ENCODE measurements at places on chromosomes 7 and 10.

- DNase-seq: no peak
Measured at GRCh38 chr7:37236906-37237305, 211.8 kb downstream of the ELMO1 start.

GRCh38 chr10:92027141-92027540, 103.6 kb downstream of the BTAF1 start:
- no peak for DNase-seq

- no peak for DNase-seq
Measured at GRCh38 chr7:148031019-148031418, 559.5 kb upstream of the C7orf33 start.

GRCh38 chr10:119651514-119652360, 557 bp downstream of the BAG3 start:
- no peak for DNase-seq

- DNase-seq: no peak
Measured at GRCh38 chr10:116109481-116109880, 163.5 kb downstream of the GFRA1 start.

DNA sequence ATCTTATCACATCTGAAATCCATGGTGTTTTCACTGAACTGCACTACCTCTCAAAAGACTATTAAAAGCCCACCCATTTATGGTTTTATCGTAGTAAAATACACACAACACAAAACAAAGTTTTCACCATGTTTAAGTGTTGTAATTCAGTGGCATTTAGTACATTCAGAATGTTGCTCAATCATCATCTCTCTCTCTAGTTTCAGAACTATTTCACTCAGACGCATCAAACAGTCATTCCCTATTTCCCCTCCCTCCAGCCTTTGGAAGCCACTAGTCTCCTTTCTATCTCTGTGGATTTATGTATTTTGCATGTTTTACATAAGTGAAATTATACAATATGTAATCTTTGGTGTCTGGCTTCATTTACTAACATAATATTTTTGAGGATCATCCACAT, 332.6 kb downstream of the TNS3 start:
- DNase-seq: no peak

DNA sequence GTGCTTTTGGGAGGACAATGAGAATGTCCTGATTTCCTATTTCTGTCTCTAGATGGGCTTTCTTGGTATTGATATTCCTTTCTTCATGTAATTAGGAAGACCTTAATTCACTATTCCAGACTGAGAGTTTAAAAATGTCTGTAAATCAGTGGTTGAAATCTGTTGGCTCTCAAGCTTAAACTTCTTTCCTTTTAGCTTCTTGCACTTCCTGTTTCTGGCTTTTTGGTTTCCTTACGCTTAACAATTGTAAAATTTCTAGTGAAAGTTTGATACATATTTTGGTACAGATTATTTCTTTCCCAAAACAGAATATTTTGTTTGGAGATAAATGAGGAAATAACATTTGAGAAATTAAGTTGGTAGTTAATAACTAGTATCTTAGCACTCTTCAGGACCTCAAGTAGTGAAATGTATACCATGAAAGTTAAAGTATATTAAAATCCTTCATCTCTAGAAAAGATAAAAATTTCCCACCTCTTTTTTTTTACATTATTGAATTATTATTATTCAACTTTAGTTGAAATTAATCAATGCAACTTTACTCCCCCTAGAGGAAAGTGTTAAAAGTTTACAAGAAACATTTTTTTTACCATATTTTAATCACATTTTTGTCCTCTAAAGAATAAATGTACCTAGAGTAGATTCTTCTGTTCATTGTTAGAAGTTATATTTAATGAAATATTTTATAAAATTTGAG, 137.2 kb downstream of the PHTF2 start:
- DNase-seq: no peak

- DNase-seq: no peak
Measured at GRCh38 chr7:127474457-127474856, 81.9 kb upstream of the ZNF800 start.

DNA sequence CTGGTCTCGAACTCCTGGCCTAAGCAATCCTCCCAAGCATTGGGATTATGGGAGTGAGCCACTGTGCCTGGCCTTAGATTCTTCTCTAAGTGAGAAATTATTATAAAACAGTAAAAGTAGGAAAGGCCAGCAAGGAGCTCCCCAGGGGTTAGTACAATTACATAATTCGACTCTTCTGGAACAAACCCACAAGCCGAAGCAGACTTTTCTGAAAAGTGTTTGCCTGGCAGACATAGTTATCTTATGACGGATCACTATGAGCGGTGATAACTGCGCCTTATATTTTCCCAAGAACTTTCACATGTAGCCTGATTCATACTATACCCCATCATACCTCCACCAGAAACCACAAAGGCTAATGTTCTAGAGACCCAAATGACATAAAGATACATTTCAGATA, 30.2 kb upstream of the SH3PXD2A start:
- no peak for DNase-seq

- DNase-seq: no peak
Measured at GRCh38 chr7:124009321-124009720, 23.5 kb downstream of the TMEM229A start.

DNA sequence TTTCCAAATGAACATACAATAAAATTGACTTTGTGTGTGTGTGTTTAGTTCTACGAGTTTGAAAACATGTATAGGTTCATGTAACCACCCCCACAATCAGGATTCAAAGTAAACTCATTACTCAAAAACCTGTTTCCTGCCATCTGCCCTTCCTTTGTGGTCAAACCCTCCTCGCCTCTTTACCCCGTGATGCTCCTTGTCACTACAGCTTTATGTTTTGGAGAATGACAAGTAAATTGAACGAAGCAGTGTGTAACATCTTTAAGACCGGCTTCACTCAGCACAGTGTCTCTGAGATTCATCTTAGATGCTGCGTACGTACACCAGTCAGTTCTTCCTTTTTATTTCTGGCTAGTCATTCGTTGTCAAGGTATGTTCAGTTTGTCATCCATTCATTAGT, 54.6 kb upstream of the MKI67 start:
- peak; percentile 20 for DNase-seq

DNA sequence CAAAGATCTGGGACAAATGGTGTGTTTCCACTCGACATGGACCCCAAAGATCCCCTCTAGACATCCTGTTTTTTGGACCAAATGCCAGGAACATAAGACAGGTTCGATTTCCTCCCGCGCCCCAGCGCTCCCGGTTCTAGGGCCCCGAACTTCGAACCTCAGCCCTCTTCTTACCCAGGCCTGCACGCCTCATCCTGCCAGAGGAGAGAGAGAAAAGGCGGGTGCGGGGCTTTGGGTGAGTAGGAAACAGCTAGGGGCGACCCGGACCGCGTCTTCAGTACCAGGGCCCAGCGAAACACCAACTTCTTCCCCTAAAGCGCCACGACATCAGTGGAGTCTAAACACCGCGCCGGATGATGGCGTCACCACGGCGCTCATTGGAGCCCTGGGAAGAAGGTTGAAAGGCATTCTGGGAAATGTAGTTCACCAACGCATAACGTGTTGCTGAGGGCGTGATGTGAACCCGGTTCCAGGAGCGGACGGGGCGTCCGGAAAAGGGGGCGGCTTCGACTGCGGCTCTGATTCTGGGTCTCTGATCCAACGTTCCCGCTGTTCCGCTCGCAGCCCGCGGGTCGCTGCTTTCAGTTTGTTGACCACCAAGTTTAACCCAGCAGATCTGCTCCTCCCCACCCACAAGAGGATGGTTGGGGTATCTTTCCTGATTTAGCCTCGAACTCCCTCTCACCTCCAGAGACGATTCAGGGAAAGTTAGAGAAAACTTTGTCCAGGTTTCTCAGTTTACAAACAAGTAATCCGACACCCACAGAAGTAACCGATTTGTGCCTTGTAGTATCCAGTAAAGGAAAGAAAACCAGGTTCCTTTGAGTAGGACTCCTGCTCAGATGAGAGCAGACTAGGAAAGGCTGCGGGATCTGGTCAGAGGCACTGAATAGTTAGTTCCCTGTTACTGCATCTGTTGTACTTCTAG, at the start of gene BET1:
Gene BET1 (minus strand): TSS at position 332 of the 928 bp plus-strand sequence. CDS start 139 bp downstream, at position 193.
- DNase-seq: peak; percentile 84

- no peak for DNase-seq
Measured at GRCh38 chr7:152402384-152403250, 33.2 kb downstream of the KMT2C start.

GRCh38 chr7:79407351-79407750, 46.1 kb downstream of the MAGI2 start:
- DNase-seq: no peak

- DNase-seq: no peak
Measured at GRCh38 chr10:76657337-76658012, 980.1 kb downstream of the KCNMA1 start.

DNA sequence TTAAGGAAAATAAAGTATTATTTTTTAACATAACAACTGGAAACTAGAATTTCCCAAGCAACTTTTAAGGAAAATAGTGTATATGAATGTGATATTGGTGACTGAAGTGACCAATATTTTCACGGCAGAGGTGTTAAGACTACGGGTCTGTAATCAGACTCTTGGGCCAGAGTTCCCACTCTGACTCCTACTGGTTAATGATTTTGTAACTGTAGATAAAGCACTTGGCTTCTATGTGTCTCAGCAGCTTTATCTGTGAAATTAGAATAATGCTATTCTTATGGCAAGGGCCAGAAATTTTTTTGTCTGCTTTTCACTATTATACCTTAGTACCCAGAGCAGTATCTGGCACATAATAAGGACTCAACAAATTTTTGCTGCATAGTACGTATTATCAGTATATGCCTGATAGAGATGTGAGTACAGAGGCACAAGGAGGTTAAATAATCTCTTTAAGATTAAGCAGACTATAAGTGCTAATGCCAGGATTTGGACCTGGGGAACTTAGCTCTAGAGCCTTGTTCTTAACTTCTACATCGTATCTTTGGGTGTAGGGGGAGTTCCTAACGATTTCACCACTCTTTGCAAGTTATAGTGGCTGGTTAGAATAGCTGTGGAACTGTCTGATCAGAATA, 186.1 kb upstream of the SLC26A5 start:
- DNase-seq: no peak

GRCh38 chr10:94217411-94217810, 145.3 kb downstream of the NOC3L start:
- DNase-seq: no peak

- no peak for DNase-seq
Measured at GRCh38 chr7:87426160-87426559, 49.3 kb downstream of the ABCB4 start.

- no peak for DNase-seq
Measured at GRCh38 chr7:156038345-156038744, 226.1 kb upstream of the SHH start.

GRCh38 chr10:16020836-16021235, 160.5 kb upstream of the MINDY3 start:
- DNase-seq: no peak

DNA sequence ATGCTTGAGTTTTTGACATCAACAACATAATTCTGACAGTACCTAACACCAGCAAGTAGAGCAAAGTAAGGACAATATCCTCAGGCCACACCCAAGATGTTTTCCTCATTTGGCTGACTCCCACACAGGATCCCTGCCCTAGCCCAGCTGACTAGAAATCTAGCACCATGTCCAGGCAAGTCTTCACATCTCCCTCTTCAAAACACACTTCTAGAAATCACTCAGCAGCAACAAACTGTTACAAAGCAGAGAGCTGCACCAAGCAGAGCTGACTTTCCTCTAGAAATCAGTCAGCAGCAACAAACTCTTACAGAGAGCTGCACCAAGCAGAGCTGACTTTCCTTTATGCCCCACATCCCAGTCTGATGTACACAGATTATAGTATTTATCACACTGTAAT, 7.7 kb downstream of the TMEM168 start:
- DNase-seq: no peak

DNA sequence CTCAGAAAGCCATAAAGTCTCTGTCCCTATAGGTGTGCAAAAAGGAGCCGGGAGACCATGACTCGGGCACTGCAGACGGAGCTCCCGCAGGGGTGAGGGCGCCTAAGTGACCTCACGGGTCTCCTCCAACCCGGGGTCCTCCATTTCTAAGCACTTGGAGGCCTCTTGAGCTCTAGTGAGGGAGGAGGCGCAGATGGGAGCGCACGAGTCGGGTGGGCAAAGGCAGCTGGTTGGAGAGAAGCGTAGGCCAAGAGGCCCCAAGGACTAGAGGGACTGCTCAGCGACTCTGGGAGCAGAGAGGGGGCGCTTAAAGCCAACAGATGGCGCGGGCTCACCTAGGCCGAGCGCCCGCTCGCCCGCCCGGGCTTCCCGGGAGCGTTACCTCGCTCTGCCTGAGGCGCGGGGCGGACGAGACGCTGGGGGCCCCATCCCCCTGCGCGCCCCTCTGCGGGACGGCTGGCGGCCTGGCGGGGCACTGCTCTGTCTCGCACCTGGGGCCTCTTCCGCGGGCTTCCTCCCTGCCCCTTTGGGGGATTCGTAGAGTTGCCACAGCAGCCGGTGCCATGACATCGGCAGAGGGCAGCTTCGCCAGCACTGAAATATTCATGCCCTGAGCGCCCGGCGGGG, 523 bp upstream of the CDH23 start:
- no peak for DNase-seq

GRCh38 chr7:39688611-39689480, 65.5 kb downstream of the RALA start:
- no peak for DNase-seq

DNA sequence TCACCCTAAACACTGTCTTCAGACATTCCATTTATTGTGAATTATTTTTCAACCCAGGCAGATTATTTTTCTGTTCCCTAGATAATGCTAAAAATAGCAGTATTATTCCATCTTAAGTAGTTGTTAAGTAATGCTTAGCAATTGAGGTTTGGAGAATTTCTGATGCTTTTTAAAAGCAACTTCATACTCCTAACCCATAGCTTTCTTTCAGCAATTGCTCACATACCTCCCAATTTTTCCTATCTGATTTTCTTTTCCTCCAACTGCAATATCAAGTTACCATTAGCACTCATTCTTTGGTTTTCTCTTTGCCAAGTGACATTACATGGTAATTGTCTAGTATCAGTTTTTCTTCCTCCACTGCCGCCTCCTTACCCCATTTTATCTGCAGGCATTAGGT, 104.7 kb downstream of the GPR85 start:
- DNase-seq: no peak

GRCh38 chr10:101562231-101562630, 25.8 kb downstream of the POLL start:
- DNase-seq: no peak

GRCh38 chr10:27383595-27384542, 120.2 kb upstream of the RAB18 start:
- no peak for DNase-seq

DNA sequence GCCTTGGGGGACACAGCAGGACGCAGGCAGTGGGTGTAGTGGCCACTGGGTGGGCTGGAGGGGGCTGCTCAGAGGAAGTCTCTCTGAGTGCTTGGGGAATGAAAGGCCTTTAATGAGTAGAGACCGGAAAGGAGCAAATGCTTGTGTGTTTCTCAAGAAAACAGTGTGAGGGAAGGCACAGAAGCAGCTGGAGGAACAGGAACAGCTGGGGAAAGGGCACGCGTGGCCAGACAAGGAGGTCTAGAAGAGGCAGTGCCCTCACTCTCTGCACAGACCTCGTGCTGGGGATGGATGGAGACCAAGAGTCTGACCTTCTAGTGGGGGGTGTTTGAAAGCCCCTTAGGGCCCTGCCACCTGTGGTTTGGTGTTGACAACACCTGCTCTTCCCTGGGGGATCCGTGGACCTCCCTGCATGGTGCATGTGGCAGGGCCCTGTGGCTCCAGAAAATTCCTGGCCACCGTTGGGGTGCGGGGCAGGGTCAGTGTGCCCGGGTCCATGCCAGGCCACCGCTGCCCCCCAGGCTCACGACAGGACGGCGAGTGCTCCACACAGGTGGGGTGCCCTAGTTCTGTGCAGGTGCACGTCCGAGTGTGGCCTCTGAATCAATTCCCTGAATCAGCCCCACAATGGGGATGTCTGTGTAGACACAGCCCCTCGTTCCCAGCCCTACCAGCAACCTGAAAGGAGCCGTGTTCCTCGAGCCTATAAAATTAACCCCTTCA, 25.9 kb upstream of the FAM20C start:
- no peak for DNase-seq

GRCh38 chr7:135208102-135208793, 3.1 kb downstream of the WDR91 start:
- DNase-seq: no peak

Data from activated T-helper 1 cell treated with Interleukin-2 at 50 U/mL for 16 hours (primary cell).